Bone marrow (tissue), 2 donors: ENCODE measurements at places on chromosomes 6 and 20.

DNA sequence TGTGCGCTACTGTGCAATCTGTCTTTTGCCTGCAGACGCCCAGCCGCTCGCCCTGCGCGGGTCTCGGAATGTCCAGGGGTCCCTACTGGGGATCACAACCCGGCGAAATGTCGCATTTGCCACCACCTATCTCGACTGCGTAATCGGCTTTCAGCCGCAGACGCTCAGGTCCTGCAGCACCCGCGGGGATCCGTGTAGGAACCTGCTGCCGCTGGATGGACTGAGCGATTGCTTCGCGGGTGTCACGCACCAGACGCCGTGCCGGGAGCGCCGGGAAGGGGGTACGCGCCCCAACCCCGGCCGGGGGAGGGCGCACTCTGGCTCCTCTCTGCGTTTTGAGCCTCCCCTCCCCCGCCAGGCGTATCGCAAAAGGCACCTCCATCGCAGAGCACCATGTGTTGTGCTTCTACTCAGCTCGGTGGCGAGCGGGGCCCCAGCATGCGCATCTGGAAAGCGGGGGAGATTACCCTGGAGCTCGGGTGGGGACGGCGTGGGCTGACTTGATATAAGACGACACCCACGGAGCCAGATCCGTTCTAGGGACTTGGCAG lies 747 bp upstream of the PTPRA start:
- DNase-seq = peak; percentile 49

DNA sequence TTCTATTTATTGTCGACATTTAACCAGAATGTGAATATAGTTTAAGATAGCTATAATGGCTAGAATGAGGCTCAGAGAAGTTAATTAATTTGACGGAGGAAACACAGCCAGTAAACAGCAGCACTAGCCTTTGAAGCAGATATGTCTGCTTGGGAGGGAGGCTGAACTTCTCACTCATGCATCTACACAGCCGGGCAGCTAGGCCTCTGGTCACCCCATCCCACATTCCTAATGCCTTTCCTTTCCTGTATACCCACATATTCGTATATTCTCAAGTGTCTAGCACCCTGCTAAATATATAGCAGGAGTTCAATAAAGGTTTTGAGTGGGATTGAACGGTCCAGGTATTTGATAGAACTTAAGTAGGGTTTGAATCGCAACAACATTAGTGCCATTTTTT lies 230.4 kb upstream of the PDE10A start:
- no peak for DNase-seq

DNA sequence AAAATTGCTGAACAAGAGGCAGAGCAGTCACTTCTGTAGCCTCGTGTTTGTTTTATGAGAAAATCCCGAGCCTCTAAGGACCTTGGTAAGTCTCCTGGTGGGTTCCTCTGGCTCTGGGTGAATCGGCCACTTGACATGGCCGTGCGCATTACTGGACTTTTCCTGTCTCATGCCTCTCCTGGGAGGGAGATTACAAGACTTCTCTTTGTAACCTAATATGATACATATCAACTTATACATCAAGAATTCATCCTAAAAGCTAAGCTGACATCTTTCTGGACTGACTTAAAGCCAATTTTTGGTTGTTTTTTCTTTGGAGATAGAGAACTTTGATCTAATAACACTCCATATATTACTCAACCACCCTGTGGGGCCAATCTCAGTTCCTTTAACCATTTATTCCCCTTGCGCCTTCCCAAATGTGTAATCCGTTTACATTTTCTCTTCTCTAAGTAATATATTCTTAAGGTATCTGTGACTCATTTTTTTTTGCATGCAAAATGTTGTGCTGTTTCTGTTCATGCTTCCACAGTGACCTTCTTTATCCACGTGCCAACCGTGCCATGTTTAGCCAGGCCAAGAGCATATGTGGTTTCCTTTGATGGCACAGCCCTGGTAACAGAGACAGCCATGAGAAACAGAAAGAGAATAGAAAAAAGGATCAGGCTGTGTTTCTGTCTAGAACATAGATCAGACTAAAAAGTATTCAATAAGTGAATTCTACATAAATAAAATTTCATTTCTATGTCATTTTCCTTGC lies 47.5 kb upstream of the JAG1 start:
- no peak for DNase-seq

- DNase-seq = no peak
Measured at GRCh38 chr6:148069256-148069655, 273.4 kb upstream of the SASH1 start.

DNA sequence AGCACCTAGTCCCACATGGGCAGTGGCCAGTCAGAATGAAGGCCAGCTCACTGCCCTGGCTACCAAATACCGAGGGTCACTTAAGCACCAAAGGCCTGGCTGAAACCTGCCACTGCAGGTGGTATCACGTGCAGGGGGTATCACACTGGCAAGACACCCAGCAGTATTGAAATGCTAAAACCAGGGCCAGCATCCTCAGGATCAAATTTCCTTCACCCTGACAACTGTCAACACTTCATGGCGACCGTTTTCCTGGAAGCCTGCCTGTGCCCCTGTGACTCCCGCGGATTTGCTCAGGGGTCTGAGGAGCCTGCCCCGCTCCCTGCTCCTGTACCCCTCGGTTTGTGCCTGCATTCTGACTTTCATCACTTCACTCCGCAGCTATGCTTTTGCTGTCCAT lies 151.1 kb downstream of the TTLL2 start:
- no peak for DNase-seq

DNA sequence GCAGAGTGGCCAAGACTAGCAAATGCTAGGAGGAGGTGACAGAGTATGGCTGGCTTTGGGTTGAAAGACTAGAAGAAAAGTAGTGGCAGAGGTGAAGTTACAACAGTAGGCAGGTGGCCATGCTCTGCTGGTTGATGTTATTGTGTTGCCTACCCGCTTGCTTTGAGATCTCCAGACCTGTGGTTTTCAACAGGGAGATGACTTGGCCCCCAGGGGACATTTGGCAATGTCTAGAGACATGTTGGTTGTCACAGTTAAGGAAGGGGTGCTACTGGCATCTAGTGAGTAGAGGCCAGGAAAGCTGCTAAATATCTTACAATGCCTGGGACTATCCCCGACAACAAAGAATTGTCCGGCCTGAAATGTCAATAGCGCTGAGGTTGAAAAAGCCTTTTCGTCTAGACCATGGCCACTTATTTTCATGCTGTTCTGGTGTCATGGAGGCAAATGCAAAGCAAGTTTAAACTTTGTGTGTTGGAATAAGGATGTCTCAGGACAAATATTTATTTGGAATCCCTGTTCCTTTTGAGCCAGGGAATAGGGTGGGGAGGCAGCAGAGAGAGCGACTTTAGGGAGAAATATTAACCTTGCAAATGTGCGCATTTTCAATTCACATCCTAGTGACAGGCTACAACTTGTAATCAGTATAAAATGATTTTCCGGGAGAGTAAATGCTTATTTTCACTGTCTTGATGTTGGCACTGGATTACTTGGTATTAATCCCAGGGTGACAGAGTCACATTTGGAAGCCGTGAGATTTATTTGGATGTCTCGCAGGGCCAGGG lies 203.9 kb downstream of the ZNF217 start:
- no peak for DNase-seq

- peak; percentile 70 for DNase-seq
Measured at GRCh38 chr20:53609491-53610445, 16.1 kb upstream of the ZNF217 start.

- DNase-seq = no peak
Measured at GRCh38 chr6:34982424-34982852, 93.4 kb downstream of the ANKS1A start.

DNA sequence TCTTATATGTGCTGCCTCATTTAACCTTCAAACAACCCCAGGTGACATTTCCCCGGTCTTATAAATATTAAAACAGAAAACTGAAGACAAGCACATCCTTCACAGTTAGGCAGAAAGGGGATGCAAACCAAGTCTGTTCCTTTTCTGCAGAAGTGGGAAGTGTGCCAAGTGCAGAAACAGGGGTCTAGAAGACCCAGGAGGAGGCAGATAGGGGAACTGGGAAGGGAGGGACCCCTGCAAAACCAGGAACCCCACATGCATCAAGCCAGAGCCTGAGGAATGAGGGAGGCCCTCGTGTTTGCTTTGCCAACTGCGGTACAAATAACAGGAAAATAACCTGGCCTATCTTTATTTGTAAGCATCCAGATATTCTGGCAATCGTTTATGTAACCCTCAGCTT lies 17.0 kb upstream of the CST3 start:
- DNase-seq = no peak

DNA sequence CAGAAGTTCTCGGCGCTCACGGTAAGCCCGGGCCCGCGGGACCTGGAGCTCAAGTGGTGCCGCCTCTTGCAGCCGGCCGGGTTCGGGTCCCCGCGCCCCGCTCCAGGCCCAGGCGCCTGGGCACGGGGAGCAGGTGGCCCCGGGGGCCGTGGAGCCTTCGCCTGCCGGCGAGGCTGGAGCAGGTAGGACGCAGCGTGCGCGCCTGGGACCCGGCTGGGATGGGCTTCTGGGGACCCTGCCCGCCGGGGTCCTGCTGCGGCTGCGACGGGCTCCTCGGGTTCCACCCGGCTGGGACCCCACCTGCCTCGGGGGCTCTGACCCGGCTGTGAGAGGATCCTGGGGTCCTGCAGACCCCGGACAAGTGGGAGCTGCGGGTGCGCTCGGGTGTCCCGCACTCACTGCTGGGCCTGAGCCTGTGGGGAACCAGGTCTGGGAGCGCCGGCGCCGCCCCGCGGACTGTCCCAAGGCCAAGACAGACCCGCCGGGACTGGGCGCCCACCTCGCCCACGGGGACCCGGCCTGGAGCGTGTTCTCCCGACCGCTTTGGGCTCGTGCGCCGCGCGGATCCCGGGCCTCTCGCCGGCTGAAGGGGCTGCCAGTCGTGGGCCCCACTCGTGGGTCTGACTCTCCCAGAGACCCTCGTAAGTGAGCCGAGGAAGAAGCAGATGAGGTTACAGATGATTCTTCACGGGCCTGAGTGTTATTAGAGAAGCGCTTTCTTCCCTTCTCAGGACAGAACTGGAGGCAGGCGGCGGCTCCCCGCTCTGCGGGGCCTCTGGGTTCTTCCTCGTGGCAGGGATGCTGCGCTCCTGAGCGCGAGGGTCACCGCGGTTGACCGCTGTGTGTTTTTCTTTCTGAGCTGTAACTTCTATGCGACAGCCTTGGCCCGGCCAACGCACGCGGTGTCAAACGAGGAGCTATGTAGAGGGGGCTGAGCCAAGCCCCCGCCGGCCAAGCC lies 729 bp downstream of the SMOC2 start:
- DNase-seq = no peak

GRCh38 chr6:5640614-5641013 lies 366.1 kb downstream of the NRN1 start:
- no peak for DNase-seq

DNA sequence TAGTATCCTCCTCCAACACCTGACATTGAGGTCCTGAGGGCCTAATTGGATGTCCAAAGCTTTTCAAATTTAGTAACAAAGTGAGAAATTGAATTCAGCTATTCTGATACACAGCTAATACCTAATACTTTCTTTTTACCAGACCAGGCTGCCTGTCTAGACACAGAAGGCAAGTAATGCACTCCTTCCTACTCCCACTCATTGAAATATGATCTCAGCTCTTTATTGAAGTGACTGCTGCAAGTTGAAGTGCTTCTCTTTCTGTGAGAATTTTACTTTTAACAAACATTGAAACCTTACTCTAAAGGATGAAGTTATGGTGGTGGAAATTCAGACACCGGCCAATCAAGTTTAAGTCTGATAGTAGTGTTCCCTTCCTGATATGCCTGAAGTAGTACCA lies 90.8 kb upstream of the OGFRL1 start:
- DNase-seq = no peak

GRCh38 chr6:146770965-146771735 lies 172.4 kb downstream of the ADGB start:
- DNase-seq = peak; percentile 94

GRCh38 chr6:48570656-48571055 lies 459.7 kb upstream of the PTCHD4 start:
- DNase-seq = no peak

DNA sequence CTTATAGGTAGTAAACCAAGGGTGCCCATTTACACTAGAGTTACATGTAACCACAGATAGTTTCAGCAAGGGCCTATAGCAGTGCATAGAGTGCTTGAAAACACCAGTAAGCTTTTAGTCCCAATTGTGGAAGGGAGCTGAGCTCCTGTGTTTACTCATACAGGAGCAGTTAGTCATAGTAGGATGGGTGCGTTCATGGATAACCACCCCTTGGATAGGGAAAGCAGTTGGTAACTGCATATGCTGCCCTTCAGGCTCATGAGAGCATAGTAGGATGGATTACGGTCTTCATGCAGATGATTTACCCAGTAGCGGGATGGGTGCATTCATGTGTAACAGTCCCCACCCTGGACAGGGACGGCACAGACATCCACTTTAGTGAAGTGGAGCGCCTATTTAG lies 45.1 kb downstream of the OR2B6 start:
- DNase-seq = no peak

DNA sequence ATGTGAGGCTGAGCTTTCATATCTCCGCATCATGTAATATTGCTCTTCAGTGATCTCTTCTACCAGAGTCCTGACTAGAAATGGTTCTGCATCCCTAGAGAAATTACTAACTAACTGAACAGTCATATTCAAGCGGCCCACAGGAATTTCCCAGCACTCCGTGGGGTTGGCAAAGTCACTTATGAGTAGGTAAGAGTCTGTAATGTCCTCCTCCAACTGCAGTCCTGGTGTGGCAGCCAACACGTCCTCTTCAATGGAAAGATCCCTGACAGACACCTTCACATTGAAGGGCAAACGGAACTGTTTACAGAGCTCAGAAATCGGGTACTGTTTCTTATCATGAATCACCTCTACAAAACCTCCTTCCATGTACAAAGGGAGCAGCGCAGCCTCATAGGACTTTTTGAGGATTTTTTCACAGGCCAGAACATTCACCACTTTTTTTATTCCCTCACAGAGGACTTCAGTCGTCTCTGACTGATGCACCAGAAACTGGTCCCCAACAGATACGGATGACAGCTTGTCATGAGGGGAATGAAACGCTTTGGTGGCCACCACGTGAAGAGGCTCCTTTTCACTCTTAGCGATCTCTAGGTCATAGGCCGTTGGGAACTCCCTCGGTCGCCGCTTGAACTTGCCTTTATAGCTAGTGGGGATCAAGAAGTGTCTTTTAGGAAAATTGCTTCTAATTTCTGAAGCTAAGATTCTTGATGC lies 87.7 kb downstream of the THEMIS start:
- DNase-seq = no peak

- no peak for DNase-seq
Measured at GRCh38 chr20:20856306-20856705, 143.9 kb upstream of the RALGAPA2 start.

GRCh38 chr6:139099984-139100383 lies 34.9 kb upstream of the HECA start:
- DNase-seq = no peak

- peak; percentile 90 for DNase-seq
Measured at GRCh38 chr6:159726918-159727716, at the start of gene WTAP. Gene WTAP (plus strand): TSS chr6:159727506. CDS start chr6:159736266, 8,760 bp downstream.
